ENCODE measurements at places on chromosomes 16 and 17.

DNA sequence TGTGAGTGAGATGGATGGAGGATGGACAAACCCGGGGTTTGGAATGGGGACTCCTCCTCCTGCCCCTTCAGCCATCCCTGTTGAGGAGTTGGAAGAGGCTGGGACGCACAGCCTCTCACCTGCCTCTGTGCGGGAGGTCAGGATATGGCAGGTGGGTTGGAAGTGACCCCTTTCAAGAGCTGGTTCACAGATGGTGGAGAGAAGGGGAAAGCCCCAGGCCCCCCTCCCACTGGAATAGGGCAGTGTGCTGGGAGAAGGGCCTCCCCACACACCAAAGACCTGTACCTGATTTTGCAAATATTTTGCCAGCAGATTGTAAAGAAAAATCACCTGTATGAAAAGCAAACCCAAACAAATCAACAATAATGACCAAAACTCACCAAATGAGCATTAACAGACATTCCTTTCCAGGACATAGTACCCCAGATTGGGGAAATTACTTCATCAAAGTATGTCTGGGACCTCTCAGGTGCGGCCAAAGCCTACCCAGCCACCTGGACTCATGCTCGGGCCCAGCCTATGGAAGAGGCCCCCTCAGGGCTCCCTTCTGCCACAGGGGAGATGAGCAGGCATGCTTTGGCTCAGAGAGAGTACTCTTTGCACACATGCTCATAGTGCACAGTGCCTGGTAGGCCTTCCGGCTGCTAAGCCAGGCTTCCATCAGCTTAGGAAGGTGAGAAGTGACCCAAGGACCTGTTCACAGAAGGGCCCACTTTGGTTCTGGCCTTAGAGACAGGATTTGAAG is 7.8 kb downstream of the SLC47A2 start:
- no peak for DNase-seq

DNA sequence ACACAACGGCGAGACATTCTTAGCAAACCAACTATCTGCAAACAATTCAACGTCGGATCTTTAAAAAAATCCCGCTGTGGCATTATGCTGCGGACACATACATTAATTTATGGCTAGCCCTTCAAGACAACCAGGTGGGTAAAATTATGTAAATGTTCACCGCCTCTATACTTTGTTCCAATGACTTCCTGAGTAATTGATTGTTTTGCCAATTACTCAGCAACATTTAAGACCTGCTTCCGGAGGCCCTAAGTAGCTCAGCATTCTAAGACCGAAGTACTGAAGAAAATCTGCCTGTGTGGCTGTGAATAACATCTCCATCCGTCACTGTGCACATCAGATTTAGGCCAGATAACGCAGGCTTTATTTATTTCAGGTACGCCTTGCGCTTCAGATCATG is 23.3 kb downstream of the QPRT start:
- no peak for DNase-seq

DNA sequence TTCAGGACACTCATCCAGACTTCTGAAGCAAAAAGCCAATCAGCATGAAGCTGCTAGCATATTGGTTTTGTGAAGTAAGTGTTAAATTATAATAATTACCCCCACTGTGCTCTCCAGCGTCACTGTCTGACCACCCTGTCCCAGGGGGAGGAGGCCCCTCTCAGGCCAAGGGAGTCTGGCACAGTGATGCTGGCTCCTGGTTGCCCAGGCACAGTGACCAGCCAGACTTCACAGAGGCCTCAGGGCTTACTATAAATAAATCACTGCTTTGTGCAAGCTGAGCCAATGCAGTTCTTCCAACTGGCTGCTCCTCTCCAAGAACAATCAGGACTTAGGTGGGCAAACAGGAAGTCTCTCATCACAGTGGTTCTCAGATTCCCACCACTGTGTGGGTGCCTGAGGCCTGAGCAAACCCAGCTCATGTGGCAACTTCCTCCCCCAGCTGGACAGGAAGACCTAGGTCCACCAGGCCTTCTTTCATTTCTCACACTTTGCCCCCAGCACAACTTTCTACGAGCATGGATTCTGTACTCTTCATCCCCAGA is 1.7 kb upstream of the DBNDD1 start:
- peak; percentile 21 for DNase-seq

DNA sequence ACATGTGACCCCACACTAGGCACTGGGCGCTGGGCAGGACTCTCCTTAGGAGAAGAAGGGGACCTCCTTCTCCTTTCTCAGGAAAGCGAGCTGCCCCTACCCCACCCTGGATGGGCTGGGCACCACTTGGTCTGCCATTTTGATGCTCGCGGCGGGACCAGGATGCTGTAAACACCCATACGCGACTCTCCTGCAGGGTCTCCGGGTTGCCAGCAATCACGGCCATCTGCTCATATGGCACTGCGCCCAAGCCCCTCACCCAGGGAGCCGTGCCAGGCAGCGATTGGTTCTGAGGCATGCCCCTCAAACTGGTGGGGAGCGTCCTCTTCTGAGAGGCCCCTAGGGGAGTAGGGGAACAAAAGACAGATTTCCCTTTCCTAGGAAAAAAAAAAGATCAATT is 99.0 kb downstream of the C16orf78 start:
- DNase-seq = no peak

GRCh38 chr17:34161690-34162089 is 93.4 kb upstream of the CCL2 start:
- DNase-seq = no peak

DNA sequence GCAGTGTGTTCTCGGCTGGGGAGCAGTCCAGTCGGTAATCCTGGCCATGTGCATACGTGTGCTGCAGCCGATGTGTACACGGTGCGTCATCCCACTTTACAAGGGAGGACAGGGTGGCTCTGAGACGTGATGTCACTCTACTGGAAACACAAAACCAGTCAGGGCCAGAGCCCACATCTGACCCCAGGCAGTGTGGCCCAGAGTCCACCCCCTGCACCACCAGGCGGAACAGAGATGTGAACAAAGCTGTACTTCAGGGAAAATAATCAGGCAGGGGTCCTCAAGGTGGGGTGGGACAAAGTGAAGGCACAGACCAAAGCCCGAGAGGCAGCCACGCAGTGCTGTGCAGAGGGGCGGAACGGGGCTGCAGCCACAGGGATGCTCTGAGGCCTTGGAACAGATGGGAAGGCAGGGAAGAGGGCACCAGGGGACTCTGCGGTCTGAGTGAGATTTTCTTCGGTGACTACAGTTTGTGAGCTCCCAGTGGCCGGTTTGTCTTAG is 181.5 kb downstream of the ZNF423 start:
- no peak for DNase-seq

DNA sequence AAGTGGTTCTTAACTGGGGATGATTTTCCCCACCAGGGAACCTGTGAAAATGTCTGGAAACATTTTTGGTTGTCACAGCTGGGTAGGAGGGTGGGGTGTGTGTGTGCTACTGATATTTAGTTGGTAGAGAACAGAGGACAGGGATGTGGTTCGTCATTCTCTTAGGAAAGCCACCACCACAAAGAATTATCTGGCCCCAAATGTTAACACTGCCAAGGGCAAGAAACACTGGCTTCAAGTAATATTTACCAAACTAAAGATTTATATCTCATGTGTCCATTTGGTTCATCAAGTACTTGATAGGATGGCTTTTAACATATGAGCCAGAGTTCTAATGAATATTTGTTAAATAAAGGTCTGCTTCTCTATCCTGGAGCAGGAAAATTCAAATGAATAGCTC is 19.5 kb downstream of the MPHOSPH6 start:
- no peak for DNase-seq

DNA sequence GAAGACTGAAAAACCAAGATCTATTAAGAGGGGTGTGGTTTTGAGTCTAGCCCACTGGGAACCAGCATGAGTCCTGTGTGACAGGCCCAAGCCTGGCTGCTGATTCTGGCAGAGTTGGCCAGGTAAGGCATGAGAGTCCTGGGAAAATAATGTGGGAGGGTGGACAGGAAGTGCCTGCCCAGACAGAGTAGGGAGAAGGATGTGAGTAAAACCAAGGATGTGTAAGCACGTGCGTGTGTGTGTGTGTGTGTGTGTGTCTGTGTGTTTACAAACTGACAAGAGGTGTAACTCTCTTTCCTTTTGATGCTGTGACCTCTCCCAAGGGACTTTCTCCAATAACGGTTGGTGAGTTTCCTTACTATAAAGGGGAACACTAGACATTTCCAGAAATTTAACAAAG is 15.6 kb upstream of the TEX2 start:
- peak; percentile 59 for DNase-seq

DNA sequence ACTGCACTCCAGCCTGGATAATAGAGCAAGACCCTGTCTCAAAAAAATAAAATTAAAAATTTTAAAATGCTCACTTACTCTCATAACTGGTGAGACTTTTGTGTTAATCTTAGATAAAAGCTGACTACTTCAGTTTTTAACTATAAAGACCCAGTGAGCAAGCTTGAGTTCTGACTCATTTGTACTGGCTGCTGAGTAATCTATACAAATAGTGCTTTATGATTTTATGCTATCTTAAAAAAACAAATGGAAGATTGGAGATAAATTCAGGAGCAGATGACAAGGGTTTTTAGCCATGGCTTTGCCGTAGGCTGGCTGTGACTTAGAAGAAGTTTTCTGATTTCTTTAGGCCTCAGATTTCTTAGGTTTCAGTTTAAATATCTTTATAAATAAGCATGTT is 30.5 kb downstream of the SNTB2 start:
- peak; percentile 23 for DNase-seq

GRCh38 chr17:70961341-70961740 is 792.0 kb downstream of the KCNJ2 start:
- DNase-seq = no peak

DNA sequence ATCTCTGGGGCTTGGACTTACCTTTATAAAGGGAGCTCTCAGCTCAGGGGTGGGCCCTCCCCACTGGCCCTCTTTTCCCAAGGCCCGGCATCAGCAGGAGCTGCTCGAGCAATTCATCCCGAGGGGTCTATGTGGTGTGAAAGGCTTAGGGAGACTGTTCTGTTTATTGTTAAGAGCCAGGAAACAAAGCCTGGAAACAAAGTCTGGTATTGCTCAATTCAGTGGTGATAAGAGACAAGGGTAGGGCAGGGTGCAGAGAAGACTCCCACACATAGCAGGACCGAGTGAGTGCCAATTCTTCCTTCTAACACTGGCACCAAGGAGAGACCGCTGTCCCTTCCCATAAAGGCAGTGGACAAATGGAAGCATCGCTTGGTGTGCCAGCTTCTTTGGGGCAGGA is 750.7 kb downstream of the KCNJ18 start:
- no peak for DNase-seq

DNA sequence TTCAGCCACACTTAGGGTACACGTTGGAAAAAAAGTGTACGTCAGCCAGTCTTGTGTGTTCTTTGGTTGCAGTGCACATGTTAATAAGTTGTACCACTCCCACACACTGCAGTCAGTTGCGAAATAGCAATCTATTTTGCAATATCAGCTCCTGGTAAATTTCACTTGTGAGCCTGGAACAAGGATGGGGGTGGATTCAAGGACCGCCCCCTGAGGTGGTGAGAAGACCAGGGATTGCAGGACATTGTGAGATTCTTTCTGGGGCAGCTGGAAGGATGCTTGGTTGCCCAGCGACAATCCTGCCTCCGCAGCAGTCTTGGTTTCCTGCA is 78.6 kb upstream of the ZFHX3 start:
- DNase-seq = no peak

DNA sequence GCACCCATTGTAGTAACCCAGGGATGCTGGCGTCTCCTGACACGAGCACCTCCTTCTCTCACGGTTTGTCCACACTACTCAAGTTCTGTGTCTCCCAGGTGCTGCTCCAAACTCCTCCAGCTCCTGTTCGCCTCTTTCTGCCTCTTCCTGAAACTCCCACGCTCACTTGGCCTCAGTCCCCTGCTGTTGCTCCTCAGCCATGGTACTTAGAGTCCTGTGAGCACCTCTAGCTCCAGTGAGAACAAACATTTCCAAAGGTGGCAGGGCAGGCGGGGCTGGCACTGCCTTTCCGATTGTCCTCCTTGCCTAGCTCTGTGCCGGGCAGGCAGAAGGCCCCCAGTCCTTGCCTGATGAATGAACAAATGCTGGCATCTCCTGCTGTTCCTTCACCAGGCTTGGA is 146.1 kb downstream of the SDK2 start:
- DNase-seq = no peak

DNA sequence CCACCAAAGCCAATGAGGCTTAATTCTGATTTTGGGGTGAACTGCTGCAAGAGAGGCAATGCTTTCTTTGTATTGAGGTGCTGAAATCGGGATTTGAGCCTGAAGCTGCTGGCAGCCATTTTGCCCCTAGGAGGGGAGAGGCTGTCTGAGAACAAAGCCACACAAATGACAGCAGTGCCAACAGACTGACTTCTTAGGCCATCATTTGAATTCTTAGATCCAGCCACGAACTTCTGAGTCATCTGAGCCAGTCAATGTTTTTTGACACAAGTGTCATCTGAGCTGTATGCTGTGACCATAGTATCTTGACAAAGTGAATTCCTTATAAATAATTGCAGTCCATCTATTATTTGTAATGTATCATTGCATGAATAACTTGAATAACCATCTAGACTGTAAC is 29.0 kb downstream of the HYDIN start:
- no peak for DNase-seq

DNA sequence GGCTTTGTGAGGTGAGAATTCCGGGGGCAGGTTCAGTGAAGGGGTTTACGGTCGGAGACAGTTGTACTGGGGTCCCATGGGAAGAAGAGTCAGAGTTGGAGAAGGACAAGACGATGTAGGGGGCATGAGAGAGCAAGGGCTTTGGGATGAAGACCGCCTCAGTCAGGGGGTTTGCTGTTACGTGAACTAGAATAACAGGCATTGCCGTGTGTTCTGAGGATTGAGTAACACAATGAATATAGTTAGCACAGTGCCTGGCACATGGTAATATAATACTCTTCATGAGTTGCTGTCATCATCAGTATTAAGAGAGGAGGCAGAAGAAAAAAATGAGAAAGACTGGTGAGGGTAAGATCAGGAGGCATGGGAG is 577 bp downstream of the ZNF646 start:
- DNase-seq = peak; percentile 24

GRCh38 chr17:41340494-41340893 is 10.1 kb downstream of the KRT33A start:
- DNase-seq = no peak

DNA sequence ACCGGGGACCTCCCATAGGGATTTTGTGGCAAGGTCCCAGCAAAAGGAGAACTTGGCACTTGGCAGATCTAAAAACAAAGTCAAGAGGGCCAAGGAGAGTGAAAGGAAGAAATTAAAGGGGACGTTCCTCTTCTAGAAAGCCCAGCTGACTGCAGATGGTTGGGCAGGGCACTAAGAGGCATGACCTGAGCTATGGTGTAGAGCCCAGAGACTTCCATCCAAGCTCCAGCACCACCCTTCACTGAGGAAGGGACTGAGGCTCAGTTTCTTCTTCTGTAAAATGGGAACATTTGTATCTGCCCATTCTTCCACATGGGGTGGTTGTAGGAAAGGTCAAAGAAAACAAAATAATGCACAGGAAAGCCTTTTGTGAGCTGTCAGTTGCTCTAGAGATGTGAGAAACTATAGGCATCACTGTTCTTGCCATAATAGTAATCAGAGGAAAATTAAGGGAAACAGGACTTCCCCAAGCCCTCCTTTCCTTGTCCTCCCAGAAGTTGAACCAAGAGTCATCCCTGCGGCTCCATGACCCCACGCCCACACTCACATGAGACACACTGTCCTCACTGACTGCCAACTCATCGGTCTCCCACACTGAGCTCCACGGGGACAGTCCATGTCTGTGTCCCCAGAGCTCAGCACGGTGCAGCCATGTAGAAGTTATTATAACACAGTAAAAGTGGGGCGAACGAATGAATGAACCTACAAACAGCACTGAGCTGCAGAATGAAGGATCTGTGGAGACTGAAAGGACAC is 10.4 kb downstream of the CD300LF start:
- no peak for DNase-seq

Data from DMS53 (cell line).